ENCODE measurements at places on chromosomes 16 and 17.
A peak's percentile ranks its signal among the peaks of the same experiment; 100 is the strongest.

DNA sequence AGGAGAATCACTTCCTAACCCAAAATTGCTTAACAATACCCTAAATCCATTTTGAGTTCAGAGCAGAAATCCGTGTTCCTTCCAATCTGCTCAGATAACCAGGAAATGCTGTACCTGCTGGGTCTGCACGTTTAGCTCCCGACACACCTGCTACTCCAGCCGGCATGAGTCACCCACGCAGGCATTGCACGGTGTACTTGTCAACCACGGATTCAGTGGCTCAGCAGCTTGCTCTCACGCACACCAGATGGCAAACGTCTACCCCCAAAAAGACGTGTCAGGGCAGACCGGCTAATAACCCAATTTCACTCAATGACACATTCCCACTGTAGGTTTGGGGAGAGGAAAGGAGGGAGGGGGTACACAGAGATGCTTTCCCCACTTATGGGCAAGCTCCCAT, 468.1 kb downstream of the SOX9 start:
- DNase-seq = peak; percentile 88

GRCh38 chr17:46944931-46945330, 22.0 kb downstream of the GOSR2 start:
- DNase-seq = no peak

- no peak for DNase-seq
Measured at GRCh38 chr16:28823291-28823872, 583 bp downstream of the ATXN2L start.

DNA sequence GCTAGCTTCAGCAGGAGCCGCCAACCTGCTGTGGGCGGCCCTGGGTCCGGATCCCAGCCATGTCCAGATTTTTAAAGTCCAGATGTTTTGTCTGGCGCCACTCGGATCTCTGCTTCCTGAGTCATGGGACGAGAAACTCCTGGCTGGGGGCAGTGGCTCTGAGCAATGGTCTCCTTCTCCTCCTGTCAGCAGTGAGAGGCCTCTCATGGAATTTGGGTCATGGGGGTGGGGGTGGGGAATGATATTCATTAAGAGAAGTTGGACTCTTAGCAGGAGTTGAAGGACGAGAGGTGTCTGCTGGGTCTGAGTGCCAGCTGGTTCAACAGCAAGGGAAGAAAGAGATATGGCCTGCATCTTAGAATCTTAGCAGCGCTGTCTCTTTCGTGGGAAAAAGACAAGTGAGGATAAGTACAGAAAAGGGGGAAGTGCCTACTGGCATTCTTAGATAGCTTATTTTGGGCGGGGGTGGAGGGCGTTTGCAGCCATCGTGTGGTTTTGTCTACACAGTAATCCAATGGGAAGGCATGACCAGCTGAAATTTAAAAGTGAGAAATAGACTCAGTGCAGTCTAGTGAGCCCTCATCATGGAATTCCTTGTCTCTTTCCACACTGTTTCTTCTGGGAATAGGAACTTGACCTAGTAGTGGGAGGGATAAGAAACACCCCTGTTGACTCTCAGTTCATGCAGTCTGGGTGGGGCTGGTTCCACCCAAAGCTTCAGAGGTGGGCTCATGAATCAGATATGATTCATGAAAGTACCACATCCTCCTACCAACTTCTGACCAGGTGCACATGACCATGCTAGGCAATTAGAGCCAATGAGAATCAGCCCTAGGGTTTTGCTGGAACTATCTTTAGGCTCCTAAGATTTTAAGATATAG, 80.5 kb downstream of the MYH13 start:
- peak; percentile 70 for DNase-seq

- no peak for DNase-seq
Measured at GRCh38 chr16:77995843-77996455, 26.4 kb upstream of the CLEC3A start.

- no peak for DNase-seq
Measured at GRCh38 chr16:340370-341091, 12.0 kb downstream of the AXIN1 start.

GRCh38 chr17:79123988-79124387, 49.4 kb downstream of the ENGASE start:
- no peak for DNase-seq

Data from urothelium cell line (cell line).